SJSA1 (cell line): ENCODE measurements at places on chromosomes 11 and 22.

DNA sequence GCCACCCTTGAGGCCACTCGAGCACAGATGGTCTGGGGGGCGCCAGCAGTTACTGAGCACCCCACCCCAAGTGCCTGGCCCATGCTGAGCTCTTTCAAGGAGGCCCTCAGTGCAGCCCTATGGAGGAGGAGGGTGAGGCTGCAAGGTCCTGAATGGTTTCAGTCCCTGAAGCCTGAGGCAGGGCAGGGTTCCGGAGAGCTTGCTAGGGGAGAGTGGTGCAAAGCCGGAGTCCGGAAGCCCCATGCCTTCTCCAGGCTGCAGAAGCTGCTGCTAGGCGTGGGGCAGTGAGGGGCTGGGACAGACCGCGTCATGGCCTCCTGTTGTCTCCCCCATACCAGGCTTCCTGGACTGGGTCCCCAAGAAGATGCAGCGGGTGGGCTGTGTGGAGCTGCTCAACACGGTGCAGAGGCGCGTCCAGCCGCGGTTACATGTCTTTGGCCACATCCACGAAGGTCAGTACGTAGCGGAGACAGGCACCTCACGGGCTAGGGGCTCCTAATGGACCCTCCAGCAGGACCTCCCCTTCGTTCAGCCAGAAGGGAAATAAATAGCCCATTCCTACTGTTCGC is 90.6 kb downstream of the MPPED1 start:
- DNase-seq: no peak

- DNase-seq: no peak
These were observed 2.0 kb downstream of the FBXO3 start for GRCh38 chr11:33772300-33772699.

DNA sequence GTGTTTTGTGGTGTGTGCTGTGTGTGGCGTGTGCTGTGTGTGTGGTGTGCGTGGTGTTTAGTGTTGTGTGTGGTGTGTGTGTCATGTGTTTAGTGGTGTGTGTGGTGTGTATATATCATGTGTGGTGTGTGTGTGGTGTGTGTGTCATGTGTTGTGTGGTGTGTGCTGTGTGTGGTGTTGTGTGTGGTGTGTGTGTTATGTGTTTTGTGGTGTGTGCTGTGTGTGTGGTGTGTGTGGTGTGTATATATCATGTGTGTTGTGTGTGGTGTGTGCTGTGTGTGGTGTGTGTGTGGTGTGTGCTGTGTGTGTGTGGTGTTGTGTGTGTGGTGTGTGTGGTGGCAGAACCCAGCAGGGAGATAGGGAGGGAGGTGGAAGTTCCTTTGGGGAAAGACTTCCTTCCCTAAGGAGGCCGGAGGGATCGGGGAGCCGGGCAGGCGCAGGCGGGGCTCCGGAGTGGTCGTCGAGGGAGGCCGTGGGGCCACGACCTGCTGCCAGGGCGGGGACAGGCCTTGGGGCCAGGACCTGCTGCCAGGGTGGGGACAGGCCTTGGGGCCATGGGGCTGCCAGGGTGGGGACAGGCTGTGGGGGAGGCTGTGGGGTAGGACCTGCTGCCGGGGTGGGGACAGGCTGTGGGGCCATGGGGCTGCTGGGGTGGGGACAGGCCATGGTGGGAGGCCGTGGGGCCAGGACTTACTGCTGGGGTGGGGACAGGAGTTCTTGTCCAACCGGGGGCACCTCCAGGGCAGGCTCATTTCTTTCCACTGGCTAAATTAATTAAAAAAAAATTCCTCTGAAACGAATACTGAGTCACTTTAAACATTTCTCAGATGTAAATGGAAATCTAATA is 15.2 kb downstream of the PIM3 start:
- DNase-seq: no peak

GRCh38 chr11:121544956-121545355 is 92.2 kb upstream of the SORL1-AS1 start:
- DNase-seq: no peak

- no peak for DNase-seq
These were observed 71.2 kb downstream of the KIRREL3 start for GRCh38 chr11:126929179-126930061.

- DNase-seq: no peak
These were observed 1.8 kb downstream of the DCPS start for GRCh38 chr11:126305699-126306098.

GRCh38 chr11:35794850-35795249 is 132.3 kb downstream of the TRIM44 start:
- no peak for DNase-seq

DNA sequence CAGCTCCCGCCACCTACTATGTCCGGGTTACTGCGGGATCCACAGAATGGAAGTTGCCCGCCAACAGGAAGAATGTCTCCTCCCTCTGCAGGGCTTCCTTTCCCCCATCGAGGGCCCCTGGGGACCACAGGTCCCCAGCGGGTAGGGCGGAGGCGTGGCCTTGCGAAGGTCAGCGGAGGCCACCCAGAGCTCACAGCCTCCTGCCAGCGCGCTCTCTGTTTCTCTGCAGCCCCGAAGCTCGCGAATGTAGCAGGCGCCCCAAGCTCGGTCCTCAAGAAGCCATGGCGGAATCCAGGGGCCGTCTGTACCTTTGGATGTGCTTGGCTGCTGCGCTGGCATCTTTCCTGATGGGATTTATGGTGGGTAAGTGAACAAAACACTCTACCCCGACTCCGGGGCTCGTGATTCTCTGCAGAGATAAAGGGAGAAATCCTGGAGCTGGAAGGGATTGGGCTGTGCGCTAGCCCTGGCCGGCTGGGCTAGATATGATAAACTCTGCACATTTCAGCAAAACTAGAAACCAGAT is at the start of gene NAALAD2:
NAALAD2 (plus strand) TSS at position 186 of the 526 bp plus-strand sequence; CDS start at position 282, 96 bp downstream.
- peak; percentile 1 for DNase-seq

DNA sequence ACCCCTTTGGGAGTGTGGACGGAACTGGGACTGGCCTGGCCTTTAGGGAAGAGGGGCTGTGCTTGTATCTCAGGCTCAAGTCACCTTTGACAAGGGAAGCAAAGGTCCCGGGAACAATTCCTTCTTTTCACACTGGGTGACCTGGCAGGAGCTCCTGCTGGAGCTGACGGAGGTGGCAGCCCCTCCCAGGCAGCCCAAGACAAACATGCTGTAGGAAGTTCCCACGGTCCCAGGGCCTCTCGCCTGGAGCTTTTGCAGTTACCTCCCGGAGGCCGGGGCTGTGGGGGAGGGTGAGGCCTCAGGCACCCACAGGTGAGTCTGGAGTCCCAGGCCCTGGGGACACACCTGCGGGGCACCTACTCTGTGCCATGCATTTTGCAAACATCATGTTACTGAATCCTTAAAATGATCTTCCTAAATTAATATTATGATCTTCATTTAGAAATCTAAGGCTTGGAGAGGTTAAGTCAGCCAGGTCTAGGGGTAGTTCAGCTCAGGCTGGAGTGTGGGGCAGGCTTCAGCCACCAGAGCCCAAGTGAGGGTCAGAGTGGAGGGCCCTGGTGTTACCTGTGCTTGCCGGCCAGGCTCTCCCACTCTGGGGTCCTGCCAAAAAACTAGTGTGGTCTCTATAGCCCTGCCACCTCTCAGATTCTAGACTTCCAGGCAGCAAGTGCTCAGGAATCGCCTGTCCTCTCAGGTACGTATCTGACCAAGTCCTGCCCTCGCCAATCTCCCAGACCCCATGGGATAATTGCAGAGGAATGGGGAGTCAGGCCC is 15.7 kb upstream of the MYEOV start:
- no peak for DNase-seq

- no peak for DNase-seq
These were observed 40.5 kb upstream of the TOP3B start for GRCh38 chr22:22022947-22023534.

- no peak for DNase-seq
These were observed 8.5 kb downstream of the EMID1 start for GRCh38 chr22:29214232-29214631.

- DNase-seq: no peak
These were observed 122.4 kb downstream of the FEZ1 start for GRCh38 chr11:125373426-125374391.

DNA sequence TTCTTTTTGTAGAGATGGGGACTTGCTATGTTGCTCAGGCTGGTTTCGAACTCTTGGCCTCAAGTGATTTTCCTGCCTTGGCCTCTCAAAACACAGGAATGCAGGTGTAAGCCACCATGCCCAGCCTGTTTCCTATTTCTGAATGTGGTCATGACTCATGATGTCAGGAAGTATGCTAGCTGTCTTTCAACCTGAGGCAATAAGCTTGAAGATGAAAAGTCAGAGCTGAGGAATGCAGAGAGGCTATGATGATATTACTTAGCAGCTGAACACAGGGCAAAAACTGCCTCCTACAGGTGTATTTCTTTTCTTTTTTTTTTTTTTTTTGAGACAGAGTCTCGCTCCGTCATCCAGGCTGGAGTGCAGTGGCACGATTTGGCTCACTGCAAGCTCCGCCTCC is 9.0 kb upstream of the NUCB2 start:
- DNase-seq: no peak

- DNase-seq: no peak
These were observed 636.6 kb downstream of the NTM start for GRCh38 chr11:132006884-132007580.

DNA sequence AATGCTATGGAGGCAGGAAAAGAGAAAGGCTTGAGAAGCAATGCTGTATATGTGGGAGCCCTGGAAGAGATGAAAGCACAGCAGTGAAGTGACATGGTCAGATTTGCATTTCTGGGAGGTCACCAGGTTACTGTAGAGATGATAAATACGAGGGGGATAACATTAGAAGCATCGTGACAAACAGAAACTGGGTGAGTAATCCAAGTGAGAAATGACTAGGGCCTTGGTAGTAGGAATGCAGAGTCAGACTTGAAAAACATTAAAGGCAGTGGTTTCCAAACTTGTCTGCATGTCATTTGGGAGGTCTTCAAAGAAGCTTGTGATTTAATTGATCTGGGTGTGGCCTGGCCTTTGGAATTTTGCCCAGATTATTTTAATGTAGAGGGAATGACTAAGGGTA is 43.9 kb downstream of the CCDC34 start:
- DNase-seq: no peak

DNA sequence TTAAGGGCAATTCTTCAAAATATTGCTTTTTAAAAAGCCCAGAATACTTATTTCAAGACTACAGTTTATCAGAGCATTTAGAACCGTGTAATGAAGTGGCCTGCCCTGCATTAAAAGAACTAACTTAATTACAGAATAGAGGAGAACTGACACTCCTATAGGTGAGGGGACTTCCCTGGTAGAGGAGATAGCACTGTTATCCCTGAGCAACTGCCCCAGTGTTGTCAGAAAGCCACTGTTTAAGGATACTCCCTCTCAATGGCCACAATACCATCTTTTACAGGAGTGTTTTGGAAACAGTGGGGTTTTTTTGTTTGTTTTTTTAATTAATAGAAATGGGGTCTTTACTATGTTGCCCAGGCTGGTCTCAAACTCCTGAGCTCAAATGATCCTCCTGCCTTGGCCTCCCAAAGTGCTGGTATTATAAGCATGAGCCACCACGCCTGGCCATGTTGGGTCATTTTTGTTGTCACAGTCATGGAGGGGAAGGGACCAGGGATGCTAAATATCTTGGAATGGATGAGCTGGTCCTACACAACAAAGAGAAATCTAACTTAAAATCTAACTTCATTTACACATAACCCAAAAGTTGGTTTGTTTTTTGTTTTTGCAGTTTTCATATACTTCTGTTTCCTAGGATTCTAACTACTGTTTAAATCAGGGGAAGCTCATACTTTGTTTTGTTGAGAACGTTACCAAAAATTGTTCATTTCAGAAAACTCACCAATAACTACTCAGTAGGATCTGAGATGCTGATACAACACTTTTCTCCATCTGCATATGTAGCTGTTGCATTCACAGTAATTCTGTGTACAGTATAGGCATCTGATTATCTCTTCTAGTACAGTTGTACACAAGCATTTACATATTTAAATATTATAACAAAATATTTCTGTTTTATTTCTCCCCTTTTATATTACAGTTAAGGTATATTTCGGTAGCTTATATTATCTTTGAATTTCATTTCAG is 8.1 kb downstream of the RPL27A start:
- no peak for DNase-seq

DNA sequence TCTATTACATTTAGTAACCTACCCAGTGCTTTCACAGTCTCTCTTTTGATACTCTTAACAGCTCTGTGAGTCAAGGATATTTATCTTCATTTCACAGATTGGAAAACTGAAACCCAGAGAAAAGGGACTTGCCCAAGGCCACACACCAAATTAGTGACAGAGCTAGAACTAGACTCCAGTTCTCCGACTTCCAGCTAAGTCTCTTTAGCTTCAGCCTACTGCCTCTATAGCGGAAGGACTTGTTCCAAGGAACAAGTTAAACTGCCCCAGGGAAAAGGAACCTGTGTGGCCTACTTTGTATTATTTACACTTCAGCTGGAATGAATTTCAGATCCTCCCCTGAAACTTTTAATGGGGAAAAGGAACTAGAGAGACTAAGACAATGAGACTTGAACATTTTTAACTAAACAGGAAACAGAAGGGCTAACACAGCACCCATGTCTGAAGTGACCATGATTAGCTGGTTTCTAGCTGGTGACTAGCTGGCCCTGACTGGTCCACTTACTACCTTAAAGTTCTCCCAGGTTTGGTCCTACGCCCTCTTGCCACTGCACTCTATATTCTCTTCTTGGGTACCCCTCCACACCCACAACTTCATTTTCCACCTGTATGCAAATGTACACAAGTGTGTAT is 1.3 kb downstream of the LRRC51 start:
- no peak for DNase-seq

- DNase-seq: peak; percentile 13
These were observed 107.5 kb upstream of the OR4B1 start for GRCh38 chr11:48109046-48109666.

DNA sequence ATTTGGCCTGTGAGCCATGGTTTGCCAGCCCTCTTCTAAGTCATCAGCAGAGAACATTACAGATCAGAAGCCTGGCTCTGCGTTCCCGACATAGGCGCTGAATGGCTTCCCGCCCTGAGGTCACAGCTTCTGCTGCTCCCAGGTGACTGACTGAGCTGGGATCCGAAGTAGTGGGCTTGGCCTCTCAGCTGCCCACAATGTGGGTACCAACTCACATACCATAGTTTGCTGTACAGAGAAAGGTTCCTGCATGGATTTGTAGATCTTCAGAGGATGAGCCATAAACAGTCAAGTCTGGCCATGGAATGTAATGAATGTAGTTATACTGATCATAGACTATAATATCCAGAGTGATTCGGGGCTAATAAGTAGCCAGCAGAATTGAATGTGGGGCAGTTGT is 42.6 kb downstream of the TEAD1 start:
- DNase-seq: no peak

GRCh38 chr11:79438631-79439409 is 2.0 kb downstream of the TENM4 start:
- no peak for DNase-seq

DNA sequence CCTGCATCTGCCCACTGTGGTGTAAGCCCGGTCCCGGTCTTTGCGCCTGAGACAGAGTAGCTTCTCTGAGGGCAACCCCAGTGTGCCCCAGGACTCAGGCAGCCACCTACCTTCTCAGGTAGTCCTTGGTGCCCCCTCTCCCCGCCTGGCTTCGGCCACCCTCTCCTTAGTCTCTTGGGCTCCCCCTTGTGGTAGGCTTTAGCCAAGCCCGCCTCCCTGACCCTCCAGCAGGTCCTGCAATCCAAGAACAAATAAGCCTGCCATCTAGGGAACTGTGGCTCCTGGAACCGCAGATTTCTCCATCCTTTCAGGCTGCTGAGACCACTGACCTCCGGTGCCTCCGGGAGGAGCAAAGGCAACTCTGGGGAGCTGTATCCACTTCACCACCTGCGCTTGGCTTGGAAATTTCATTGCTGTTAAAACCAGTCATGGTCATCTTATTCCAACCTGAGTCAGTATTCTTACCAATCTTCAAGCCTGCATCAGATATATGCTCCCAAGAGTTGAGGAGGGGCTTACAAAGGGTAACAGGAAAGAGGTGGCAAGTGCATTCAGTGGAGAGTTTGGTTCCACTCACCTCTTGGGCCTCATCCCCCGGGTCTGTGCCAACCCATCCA is 52.8 kb upstream of the TENM4 start:
- DNase-seq: peak; percentile 24

GRCh38 chr11:76604626-76605241 is 65.8 kb downstream of the LRRC32 start:
- no peak for DNase-seq
